Activated T-cell treated with anti-CD3 and anti-CD28 coated beads, Interleukin-2, amount 50 U/mL, for 24 hours (primary cell): ENCODE measurements at places on chromosomes 5 and 9.

DNA sequence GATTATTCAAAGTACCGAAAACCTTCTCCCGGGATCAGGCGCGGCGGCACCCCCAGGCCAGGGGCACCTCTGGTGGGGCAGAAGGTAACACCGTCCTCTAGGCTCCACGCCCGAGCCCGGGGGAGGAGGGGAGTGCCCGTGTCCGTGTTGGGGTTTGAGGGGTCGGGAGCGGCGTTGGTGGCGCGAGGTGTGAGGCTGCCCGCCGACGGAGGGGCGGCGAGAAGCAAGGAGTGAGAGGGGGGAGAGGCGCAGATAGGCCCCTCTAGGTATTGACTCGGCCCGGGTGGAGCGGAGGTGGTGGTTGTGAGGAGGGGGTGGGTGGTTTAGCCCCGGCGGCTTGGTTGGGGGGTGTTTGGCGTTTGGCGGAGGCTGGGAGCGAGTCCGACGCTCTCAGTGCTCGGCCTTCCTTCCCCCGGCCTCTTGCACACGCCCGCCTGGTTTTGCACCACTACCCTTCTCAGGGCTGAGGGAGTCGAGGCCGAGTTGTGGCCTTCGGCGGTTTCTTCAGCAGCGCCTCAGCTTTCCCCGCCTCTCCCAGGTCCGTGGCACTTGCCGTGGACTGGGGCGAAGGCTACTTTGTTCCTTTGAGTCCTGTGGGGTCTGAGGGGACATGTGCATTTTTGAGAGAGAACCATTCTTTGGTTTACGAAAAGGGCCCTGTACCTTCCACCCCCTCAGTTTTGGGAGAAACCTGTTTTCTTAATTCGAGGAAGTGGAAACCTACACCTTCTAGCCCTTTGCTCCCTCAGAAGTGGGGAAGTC is 450 bp downstream of the GPBP1 start:
- no peak for DNase-seq

GRCh38 chr5:34047774-34048572 is 5.0 kb upstream of the C1QTNF3 start:
- no peak for DNase-seq

- DNase-seq, result no peak
Measured at GRCh38 chr5:128228008-128228407, 144.4 kb downstream of the SLC12A2 start.

DNA sequence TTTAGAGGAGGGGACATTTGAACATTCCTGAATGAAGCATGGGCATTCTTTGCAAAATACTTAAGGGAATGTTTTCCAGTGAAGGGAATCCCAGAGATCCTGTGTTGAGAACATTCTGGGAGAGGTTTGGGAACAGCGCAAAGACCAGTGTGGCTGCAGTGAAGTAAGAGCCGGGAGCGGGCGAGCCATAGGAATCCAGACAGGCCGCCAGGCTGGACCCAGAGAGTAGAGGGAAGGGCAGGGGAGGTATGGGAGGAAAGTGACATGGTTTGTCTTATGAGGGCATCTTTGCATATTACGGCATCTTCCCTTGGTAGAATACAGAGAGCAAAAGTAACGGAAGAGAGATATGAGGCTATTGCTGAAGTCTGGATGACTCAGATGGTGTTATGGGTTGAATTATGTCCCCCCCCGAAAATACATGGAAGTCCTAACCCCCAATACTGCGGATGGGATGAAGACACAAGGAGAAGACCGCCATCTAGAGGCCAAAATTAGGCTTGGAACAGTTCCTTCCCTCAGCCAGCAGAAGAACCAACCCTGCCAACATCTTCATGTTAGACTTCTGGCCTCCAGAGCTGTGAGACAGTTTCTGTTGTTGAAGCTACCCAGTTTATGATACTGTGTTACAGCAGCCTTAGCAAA is 268.2 kb downstream of the MAST4 start:
- no peak for DNase-seq

- no peak for DNase-seq
Measured at GRCh38 chr5:143279698-143280097, 123.8 kb downstream of the NR3C1 start.

- no peak for DNase-seq
Measured at GRCh38 chr9:130845901-130846481, 10.9 kb downstream of the ABL1 start.

- DNase-seq, result no peak
Measured at GRCh38 chr5:153358315-153358976, 132.0 kb upstream of the GRIA1 start.

DNA sequence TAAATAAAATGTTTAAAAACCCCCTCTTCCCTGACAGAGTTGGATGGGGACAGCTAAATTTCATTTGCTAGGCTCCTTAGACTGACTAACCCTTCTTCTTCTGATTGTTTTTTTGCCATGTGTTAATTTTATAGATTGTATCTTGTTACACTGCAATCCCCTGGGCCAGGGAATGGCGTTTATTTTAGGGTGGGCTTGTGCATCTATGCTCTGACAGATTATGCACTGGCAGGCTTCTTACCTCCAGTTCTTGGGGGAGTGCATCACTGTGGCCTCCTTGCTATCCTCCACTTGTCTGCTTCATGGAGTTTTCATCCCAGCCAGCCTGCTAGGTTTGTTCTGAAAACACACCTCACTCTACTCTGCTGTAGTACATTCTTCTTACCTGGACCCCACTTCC is 159.8 kb downstream of the DROSHA start:
- DNase-seq, result no peak

DNA sequence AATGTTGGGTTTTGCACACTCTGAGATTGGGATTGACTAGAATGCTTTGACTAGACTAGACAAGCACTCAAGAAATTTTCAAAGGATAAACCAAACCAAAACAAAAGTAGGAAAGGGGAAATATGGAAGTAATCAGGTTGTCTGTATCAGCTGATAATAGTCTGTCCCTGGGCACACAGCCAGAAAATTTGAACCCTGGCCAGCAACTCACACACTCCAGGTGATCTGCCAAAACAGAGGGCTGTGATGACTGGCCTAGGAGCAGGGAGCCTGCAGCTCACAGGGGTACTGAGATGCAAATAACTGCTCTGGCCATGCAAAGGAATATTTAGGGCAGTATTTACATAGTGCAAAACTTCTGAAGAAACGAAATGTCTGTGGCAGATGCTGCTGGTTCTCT is 112.3 kb upstream of the SMIM23 start:
- DNase-seq, result no peak

DNA sequence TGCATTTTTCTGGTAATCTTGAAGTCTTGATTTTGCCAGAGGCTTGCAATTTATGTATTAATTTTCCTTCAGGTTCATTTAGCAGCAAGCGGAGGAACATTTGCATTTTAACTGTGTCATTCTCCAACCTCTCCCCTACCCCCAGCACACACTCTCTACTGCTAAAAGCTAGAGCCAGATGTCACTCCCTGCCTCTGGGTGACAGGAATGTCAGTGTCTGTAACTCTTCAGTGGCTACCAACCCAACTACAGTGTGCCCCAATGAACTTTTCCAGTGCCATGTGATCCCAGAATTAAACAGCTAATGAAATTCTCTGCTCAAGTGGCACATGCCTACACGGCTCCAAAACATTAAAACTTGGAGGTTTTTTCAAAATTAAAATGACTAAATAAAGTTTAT is 260.3 kb downstream of the GOLPH3 start:
- no peak for DNase-seq

DNA sequence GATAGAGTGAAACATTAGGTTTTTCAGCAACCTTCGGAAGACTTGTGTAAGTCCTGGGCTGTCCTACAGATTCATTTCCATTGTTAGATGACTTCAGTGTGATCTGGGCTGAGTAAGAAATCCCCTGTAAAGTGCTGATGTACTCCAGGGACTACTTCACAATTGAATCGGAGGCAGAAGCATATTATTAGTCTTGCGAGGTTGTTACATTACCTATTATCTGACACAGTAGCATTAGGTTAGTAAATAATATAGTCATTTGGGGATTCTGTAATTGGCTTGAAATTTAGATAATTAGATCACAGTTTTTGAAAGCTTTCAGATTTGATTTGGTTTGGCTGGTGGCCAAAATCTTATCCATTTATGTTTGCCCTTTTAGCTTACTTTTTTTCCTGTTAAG is 62.4 kb downstream of the DMRT1 start:
- DNase-seq, result no peak

DNA sequence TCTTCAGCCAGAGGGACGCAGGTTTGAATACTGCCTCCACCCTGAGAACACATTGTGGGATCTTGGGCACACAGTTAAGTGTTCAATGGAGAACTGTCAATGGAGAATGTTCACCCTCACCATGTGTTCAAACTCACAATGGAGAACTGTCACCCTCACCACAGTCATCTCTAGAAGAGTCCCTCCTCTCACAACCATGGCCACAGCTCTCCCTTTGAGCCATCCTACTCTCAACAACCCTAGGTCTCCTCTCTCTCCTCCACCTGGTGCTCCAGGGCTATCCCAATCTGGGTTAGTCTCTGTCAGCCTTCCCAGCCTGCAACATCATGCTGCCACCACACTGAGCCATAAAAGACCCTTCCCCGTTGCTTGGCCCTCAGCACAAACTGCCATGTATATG is 36.3 kb upstream of the HAND1 start:
- DNase-seq, result no peak
